Tongue (tissue), 3 donors: ENCODE measurements at places on chromosomes 1 and 21. TPM values are rescaled to one million over a fixed set of nuclear protein-coding genes. Genes with fewer than 3 reads are reported as not detected.

The MPL gene
- total RNA-seq, result not detected

The STMN1 gene
- total RNA-seq, result 86.0 TPM

The OR2G6 gene
- not detected for total RNA-seq

- no peak for DNase-seq
These were observed 26.0 kb downstream of the SERBP1 start for GRCh38 chr1:67404212-67404620.

GRCh38 chr1:223066415-223066814, 76.6 kb downstream of the TLR5 start:
- no peak for DNase-seq

DNA sequence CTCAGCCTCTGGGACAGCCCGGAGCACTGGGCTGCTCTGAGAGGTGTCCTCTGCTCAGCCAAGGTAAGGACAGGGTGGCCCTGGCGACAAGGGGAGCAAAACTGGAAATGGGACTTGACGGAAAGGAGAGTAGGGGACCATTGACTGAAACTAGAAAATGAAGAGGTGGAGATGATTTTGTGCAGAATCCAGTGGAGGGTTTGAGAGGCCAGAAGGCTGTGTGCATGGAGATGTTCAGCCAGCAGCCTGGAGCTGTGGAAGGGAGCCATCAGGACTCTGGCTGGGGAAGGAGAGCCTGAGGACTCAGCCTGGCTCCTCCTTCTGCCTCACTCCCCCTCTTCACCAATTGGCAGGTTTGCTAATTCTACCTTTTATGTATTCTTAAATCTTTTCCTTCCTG, 114.2 kb downstream of the EDEM3 start:
- DNase-seq, result no peak

DNA sequence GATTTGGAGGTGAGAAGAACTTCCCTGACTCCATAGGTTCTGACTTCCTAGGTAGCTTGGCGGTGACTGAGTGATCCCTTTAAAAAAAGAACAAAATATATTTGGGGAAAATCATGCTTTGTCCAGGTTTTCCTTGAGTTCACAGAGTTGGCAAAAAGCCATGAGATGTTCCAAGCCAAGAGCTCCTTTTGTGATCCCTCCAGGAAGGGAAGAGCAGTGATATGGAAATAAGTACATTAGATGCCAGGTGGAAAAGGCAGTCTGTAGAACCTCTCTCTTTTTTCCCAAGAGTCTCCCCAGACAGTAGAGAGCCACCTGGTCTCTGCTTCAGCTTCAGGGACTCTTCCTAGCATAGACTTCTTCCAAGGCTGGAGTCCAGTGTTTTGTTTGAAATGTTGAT, 10.2 kb downstream of the TLCD4 start:
- no peak for DNase-seq
